ENCODE measurements at places on chromosomes 6 and 20.

- no peak for DNase-seq
These were observed 12.2 kb upstream of the GCLC start for GRCh38 chr6:53556986-53557715.

DNA sequence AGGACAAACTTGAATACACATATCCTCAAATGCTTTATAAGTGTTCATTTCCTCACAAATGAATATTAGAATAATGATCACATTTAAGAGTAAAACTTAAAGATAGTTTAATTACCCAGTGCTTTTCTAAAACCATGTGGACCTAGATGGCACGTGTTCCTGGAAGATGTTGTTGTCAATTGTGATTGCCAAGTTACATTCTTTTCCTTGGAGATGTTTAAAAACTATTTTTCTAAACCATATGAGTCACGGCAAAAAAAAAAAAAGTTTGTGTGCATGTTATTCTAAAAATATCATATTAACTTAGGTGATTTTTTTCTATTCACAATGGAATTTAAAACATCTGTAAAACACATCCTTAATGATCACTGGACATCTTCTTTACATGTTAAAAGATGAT lies 51.1 kb downstream of the RCAN2 start:
- DNase-seq = no peak

GRCh38 chr20:37420610-37421009 lies 74.7 kb downstream of the SRC start:
- no peak for DNase-seq

DNA sequence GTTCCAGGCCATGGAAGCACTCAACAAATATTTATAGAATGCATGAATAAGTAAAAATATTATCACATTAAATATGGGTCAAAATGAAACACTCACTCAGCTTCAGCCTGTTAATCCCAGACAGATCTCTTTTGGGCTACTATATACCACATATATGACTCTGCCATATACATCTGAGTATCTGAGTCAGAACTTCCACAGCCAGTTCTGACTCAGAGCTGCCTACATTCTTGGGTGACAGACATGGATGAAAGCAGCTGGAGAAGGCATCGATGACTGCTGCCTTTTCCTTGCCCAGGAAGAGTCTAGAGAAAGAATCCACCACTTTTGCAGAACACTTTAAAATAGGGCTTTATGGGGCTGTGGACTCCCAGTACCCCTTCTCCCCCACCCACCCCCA lies 11.5 kb upstream of the PDYN start:
- DNase-seq = no peak

GRCh38 chr6:133241086-133241900 lies at the start of gene EYA4:
EYA4 (plus strand) TSS chr6:133241357; CDS start chr6:133274781, 33,424 bp downstream.
- DNase-seq = no peak

- no peak for DNase-seq
These were observed 128.9 kb downstream of the GMDS start for GRCh38 chr6:2116496-2116895.

DNA sequence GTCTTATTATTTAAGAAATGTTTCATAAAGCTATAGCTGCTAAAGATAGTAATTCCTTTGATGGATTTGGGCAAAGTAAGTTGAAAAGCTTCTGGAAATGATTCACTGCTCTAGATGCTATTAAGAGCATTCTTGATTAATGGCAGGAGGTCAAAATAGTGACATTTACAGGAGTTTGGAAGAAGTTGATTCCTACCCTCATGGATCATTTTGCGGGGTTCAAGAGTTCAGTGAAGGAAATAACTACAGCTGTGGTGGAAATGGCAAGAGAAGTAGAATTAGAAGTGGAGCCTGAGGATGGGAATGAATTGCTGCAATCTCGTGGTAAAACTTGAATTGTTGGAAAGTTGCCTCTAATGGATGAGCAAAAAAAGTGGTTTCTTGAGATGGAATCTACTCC lies 316.1 kb downstream of the UTRN start:
- DNase-seq = no peak

DNA sequence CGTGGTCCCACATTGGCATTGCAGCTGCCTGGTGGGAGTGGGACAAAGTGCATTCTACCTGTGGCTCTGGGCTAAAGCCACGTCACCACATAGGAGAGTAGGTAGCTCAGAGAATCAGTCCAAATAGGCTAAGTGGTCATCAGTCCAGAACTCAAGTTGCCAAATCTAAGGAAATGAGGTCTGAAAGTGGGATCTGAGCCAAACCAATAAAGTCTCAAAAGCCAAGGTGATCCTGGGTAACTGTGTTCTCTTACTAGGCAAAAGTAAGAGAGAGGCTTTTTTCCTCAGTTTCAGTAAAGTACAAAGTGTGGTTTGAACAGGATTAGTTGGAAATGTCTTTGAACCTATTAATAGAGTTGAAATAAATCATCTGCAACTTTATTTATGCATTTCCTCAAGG lies 68.6 kb upstream of the CNKSR3 start:
- DNase-seq = no peak
